ENCODE measurements at places on chromosomes 16 and 17. TPM values are rescaled to one million over a fixed set of nuclear protein-coding genes. Genes with fewer than 3 reads are reported as not detected.

Gene SREBF1
- 25.6 TPM for total RNA-seq

Gene KCNH6
- under 0.01 TPM for total RNA-seq

Gene NPIPB2
- 1.5 TPM for total RNA-seq

Gene UTS2R
- total RNA-seq = not detected

Gene ALKBH5
- 64.3 TPM for total RNA-seq

Gene SLC52A1
- total RNA-seq = under 0.01 TPM

Gene FBXW10
- under 0.01 TPM for total RNA-seq

Gene SLC16A6
- 0.54 TPM for total RNA-seq

Gene ULK2
- total RNA-seq = 42.2 TPM

Gene ZFP1
- 9.0 TPM for total RNA-seq
